CD4-positive, alpha-beta T cell treated with Interleukin-6 for 4 hours (primary cell): ENCODE measurements at places on chromosomes 3 and 15.

- DNase-seq, result no peak
Measured at GRCh38 chr15:78402061-78402610, 35.9 kb upstream of the IREB2 start.

DNA sequence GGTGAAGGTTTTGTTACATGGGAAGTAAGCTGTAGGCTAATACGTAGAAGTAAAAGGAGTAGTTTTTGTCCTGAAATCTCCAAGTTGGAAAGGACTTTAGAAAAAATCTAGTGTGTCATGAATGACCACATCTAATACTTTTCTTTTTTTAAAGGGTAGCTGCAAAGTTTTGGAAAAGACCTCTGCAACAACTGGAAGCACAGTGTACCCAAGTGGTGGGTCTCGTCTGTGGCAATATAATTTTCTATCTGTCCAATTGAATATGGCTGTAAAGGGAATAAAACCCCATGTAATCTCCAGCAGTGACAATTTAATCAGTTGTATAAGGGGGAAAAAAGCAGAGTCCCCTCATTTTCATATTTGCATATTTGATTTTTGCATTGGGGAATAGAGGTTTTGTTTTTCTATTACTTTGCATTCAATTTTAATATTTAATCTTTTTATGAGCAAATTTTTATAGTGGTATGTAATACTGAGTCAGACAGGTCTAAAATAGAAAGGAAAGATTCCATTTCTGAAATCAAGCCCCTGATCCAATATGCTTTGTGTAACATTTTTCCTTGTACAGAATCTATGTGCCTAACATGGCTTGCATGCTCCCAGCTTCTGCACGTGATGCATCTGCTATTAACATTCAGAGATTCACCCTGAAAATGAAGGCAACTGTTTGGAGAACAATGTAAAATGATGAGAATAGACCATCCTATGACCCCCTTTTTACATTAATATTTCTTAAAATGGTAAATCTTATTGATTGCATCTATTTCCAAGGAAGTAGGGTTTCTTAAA, 531.4 kb downstream of the ZIC1 start:
- no peak for DNase-seq

DNA sequence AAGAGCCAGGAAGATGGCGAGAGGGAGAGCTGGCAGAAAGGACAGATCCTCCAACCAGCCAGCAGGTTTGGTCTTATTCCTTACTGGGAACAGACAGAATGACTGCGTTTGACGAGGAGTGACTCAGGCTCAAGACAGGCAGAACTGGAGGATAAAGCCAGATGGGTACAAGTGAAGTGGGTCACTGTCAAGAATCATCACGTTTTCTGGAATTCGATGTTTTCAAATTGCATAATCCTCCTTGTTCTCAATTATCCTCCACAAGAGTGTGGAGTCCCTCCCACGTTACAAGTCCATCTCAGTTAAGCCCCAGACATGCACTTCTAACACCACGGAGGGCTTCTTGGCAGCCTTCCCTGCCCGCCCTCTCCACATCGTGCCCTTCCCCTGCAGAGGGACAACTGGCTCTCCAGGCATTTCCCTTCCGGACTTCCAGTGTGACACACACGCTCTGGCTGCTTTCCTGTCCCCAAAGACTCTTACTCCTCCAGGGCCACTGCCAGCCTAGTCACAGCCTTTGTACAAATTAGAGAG, 183.1 kb downstream of the CHST2 start:
- DNase-seq, result no peak

DNA sequence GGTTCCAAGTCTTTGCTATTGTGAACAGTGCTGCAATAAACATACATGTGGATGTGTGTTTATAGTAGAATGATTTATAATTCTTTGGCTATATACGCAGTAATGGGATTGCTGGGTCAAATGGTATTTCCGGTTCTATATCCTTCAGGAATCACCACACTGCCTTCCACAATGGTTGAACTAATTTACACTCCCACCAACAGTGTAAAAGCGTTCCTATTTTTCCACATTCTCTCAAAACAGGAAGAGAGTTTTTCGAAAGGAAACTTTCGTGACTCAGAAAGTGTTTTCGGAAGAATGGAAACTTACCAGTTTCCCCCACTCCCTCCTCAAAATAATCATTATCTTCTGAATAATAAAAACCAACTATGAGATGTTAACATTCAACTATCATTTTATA, 205.8 kb downstream of the ALCAM start:
- no peak for DNase-seq

GRCh38 chr3:170564664-170565063, 21.2 kb downstream of the SLC7A14 start:
- DNase-seq, result no peak
